ENCODE measurements at places on chromosomes 6 and 20.

DNA sequence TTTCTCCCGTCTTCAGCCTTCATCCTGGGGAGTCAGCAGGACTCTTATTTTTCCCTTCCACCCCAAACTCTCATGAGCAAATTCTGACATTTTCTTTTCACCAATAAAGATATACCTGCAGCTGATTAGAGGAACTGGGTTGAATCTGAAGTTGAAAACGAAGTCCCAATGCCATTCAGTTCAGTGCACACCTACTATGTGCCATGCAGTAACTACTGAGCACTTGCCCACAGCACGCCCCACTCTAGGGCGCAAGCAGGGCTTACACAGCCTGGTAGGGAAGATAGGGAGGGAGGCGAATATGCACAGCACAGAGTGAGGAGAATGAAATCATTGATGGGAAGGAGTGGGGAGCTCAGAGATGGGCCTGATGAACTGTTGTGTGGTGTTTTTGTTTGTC lies 401.6 kb downstream of the CDC5L start:
- DNase-seq: no peak

DNA sequence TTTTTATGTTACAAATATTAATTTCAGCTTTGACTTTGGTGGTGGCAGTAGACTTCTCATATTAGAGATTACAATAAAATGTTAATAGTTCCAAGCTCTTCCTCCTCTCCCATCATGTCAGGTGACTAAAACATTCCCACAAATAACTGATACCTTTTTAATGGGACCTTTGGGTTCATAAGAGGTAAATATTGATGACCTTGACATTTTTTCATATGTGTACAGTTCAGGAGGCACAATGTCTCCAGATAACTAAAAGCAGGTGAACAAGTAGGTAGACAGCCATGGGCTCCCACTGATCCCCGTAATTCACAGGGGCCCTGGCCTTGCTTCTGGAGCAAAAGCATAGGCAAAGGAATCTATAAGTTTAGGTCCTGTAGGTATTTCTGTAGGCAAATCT lies 317.7 kb downstream of the SOX4 start:
- no peak for DNase-seq

DNA sequence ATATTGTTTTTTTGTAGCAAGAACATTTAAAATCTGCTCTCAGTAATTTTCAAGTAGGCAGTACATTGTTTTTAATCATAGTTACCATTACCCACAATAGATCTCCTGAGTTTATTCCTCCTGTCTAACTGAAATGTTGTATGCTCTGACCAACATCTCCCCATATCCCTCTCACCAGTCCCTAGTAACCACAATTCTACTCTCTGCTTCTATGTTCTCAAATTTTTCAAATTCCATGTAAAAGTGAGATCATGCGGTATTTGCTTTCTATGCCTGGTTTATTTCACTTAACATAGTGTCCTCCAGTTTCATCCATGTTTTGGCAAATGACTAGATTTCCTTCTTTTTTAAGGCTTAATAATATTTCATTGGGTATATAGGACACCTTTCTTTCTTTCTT lies 300.5 kb downstream of the KCNQ5 start:
- no peak for DNase-seq

DNA sequence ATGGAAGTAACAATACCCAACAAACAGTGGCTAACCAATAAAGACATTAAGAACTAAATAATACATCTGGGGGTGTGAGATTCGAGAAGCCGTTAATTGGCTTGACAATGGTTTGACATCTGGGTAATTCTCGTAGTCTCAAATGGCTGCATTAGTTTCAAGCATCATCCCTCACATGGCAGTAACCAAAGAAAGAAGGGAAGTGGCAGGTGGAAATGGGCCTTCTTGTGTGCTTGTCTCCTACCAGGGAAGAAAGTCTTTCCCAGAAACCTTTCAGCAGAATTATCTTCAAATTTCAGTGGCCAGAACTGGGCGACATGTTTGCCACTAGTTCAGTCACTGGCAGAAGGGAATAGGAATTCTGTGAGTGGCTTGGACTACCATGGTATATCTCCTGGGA lies 10.4 kb downstream of the STK4 start:
- no peak for DNase-seq

DNA sequence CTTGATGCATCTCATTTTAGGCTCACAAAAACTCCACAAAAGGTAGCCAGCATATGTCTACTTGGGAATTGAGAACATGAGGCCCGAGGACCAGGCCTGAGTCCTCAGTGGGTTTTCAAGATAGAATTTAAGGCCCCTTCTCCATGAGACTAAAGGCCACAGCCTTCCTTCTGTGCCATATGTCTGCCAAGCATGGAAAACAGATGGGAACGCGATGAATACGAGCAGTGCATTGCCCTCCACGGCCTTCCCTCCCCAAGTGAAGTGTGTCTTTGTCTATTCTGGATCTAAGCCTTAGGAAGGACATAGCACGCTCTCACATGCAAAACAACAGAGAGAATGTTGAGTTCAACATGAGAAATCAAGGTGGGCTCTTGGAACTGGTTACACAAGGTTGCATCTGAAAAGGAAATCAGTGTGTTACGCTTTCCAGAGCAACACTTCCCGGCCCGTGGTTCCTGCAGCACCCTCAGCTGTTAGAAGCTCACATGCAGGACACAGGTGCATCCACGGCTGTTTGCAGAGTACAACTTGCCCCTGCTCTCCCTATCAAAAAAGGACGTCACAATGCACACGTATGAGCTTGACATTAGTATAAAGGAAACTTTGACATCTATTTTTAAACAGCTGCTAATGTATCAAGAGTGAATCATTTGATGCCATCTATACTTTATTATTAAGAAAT lies 229.9 kb downstream of the NRN1 start:
- DNase-seq: no peak

GRCh38 chr6:12112540-12113189 lies 100.6 kb downstream of the HIVEP1 start:
- no peak for DNase-seq

DNA sequence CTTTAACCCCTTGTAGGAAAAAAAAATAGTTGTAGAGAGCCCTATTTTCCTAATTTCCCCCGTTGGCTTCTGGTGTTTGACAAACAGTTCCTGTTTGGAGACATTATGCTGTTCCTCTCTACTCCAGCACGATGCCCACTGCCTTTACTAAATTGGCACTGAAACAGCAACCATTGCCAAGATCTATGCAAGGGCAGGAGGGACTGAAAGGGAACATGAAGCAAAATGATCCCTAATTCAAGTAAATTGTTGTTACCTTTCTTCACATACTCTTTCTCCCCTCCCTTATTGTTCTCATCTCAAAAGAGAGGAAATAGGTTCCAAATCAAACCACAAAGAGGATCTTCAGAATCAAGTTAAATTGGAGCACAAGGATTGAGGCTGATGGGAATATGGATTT lies 764.1 kb upstream of the MMS22L start:
- no peak for DNase-seq

DNA sequence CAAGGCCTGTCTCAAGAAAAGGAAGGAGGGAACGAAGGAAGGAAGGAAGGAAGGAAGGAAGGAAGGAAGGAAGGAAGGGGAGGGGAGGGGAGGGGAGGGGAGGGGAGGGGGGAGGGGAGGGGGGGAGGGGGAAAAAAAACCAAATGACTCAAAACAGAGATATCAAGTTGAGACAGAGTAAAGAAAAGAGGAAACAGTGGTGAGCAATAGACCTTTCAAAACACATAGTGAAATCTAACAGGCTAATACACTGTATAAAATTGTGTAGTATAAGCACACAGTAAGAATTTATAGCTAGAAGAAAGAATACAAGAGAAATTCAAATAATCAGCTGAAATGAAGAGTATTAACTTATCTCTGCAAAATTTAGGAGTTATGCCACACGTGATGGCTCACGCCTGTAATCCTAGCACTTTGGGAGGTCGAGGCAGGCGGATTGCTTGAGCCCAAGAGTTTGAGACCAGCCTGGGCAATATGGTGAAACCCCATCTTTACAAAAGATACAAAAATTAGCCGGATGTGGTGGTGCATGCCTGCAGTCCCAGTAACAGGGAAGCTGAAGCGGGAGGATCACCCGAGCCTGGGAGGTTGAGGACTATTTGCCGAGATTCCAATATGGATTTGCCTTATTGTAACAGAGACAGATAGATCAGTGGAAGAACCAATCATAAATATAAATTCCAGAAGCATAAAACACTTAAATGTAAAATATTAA lies 123.2 kb downstream of the PRND start:
- no peak for DNase-seq

- no peak for DNase-seq
Measured at GRCh38 chr20:62925420-62926228, 681 bp downstream of the DIDO1 start.

GRCh38 chr6:43793875-43794242 lies 23.8 kb downstream of the VEGFA start:
- DNase-seq: no peak
